ENCODE measurements at places on chromosomes 1 and 21.

DNA sequence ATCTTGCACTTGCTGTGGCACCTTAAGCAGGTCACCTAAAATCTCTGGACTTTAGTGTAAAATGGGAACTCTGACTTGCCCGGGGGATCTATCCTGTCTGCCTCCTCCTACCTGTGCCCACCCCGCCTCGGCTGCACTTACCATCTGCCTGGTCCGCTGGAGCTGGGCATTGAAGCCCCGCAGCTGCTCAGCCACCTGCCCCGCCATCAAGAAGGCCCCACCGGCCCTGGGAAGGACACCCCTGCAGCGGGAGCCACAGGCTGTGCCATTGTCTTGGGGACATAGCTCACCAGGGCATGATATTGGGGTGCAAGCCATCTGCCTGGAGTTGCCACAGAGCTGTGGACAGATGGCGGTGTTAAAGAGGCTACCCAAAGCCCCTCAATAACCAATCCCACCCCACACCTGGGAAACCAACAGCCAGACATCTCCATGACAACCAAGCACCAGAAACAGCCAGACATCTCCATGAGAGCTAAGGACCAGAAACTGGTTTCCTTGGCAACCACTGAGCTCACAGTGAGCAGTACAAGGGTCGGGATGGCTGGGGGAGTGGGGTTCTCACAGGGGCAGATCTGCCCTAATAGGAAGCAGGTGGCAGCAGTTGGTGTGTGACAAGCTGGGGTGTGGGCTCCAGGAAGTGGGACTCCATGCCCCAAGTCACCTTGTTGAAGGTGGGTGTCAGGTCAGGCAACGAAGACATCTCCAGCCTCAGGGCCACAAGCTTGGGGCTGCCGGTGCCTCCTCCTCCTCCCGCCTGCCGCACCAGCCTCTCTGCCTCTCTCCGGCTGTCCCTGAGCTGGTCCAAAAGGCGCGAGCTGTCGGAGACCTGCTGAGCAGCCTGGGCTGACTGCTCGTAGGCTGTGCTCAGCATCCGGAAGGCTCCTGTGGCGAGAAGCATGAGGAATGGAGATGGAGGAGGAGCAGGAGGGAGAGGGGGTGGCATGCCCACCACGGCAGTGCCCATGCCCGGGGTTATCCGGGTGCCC, 29.1 kb downstream of the LAMB3 start:
- DNase-seq = no peak

DNA sequence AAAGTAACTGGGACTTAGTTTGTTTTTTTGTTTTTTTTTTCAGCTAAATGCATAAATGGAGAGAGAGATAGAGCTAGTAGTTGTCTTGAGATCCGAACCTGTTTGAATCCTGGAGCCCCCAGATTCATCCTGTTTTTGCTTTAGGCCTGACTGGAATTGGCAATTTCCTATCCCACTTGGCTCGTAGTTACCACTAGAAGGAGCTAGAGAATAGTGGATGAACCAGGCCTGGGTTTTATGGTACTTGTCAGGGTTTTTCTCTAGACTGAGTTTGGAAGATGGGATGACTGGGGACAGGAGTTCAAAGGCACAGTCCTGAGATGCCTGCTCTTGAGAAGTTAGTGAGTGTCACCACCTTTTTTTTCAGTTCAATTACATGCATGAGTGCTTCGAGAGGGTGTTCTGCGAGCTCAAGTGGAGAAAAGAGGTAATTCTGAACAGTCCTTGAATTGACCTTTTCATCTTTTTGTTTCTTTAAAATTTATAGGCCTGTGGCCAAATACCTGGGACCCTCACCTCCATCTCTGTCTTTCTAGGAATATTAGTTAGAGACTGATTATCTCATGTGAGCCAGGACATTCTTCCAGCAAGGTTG, 23.4 kb downstream of the CELF3 start:
- no peak for DNase-seq

GRCh38 chr1:221801251-221801661, 59.4 kb upstream of the DUSP10 start:
- no peak for DNase-seq

GRCh38 chr1:223708001-223708359, 4.4 kb upstream of the CAPN2 start:
- no peak for DNase-seq

GRCh38 chr1:152806576-152806975, at the start of gene LCE1C:
Gene LCE1C, minus strand, starts transcription at chr1:152806651. Its CDS starts 1,173 bp downstream, at chr1:152805478.
- DNase-seq = no peak

DNA sequence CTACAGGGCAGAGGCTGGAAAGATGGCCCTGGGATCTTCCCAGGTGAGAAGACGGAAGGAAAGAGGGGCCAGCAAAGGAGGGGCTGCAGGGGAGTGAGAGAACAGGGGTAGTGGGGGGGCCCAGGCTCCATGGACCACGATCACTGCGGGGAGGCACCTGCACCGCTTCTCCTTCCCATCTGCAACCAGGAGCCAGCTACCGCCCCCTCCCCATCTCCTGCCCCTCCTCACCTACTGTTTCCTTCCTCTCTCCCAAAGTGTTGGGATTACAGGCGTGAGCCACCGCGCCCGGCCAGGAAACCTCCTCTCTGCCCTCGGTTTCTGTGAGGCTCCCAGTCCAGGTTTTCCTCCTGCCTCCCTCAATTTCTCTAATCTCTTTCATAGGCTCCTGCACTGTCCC, 19.4 kb downstream of the KIAA2013 start:
- no peak for DNase-seq

DNA sequence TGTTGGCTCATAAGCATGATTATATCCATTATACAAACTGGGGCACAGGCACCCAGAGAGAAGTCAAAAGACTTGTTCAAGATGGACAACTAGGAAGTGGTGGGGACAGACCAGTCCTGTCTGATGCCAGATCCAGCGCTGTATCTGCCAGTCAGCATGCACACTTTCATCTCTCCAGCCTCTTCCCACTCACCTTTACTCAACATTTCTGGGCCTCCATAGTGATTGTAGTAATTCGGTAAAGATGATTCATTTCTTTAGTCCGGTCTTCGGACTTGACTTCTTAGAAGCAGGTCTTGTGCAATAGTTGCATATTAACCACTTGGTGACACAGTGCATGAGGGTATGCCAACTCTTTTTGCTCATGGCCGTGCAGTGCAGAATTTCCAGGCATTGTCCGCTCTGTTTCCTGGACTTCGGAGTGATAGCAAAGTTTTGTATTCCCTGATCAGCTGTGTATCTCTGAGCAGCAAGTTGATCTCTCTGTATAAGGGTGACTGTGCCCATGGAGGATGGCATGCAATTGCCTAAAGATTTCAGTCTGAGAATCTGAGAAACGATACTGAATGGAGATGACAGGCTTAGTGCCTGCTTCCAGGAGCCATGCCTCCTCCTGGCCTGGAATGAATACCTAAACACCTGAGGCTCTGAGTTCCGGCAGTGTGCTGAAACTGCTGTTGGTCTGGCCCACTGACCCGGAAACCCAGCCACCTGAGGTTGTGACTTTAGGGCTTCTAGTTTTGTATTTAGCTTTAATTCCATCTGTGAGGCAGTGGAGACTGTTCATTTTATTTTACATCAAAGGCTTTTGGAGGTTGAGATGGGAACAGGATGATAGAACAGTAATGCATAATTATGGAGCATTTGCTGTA, 39.0 kb downstream of the GALNT2 start:
- no peak for DNase-seq

GRCh38 chr1:91700332-91700731, 185.6 kb downstream of the TGFBR3 start:
- no peak for DNase-seq

- no peak for DNase-seq
These were observed 96.8 kb downstream of the INTS7 start for GRCh38 chr1:211938561-211938997.

GRCh38 chr1:23957096-23957495, 2.5 kb upstream of the PNRC2 start:
- DNase-seq = no peak

DNA sequence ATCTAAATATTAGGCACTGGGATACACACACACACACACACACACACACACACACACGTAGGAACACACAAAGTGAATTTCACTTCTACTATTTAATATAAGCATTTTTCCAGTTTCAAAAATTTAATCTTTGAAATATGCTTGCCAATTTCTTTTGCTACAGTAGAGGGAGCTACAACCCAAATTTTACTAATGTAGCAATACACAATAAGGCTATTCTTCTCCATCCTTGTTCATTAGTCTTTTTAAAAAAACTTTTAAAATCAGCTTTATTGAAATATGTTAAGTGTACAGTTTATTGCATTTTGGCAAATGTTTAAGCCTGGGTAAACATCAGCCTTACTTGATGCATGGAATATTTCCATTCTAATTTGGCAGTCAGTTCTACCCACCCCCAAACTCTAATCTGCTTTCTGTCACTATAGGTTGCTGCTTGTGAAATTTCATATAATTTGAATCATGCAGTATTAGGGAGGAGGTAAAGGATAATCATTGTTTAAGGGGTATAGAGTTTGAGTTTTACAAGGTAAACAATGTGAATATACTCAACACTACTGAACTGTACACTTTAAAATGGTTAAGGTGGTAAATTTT, 93.0 kb upstream of the TENT5C start:
- no peak for DNase-seq

- DNase-seq = no peak
These were observed 13.6 kb downstream of the ACTL8 start for GRCh38 chr1:17768651-17769241.

GRCh38 chr1:209435654-209436566, 147.6 kb upstream of the CAMK1G start:
- DNase-seq = peak; percentile 34

- no peak for DNase-seq
These were observed 86.2 kb upstream of the ARHGAP29 start for GRCh38 chr1:94323311-94324177.

- DNase-seq = no peak
These were observed 86.8 kb downstream of the ADGRL2 start for GRCh38 chr1:81887421-81888144.

GRCh38 chr1:156949127-156949526, 28.7 kb downstream of the LRRC71 start:
- no peak for DNase-seq

GRCh38 chr1:117843791-117844190, 85.6 kb downstream of the GDAP2 start:
- no peak for DNase-seq

DNA sequence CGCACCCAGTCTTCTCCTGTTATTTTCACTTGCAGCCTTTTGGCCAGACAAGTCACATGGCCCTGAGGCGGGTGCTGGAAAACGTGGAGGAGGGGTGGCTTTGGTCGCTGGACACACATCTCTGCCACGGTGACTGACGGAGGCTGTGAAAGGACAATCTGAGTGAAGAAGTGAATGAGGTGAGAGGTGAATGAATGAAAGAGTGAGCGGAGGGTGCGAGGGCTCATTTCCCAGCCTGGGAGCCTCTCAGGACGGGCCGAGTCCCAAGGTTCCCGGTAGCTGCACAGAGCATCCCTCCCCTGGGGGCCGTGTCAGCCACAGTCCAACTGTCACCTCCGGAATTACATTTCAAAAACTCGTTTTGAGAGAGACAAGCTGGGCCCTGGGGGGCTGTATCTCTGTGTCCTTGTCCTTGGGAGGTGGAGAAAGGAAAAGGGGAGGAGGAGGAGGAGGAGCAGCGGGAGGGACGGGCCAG, 89.6 kb downstream of the UBIAD1 start:
- DNase-seq = no peak

DNA sequence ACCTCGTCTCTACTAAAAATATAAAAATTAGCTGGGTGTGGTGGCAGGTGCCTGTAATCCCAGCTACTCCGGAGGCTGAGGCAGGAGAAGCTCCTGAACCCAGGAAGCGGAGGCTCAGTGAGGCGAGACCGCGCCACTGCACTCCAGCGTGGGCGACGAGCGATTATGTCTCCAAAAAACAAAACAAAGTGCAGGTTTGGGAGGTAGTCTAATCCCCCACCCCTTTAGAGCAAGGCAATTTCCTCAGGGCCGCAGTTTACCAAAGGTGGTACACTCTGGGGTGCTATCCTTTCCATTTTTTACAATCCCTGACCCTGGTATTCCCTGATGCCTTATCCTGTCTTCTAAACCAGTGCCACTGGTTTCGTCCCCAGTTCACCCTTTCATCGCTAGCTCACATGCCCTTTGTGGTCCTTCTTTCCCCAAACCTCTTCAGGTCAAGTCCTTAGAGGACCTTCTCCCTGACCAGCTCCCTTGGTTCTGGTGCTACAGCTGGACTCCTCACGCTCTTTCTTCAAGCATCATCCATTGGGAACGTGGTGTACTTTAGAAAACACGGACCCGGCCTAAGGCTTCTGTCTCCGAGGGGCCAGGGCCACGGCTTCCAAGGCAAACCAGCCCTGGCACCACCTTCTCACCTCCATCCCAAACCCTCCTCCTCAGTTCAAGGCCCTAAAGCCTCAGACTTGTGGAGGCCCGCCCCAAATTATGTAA, 873 bp downstream of the IFT25 start:
- no peak for DNase-seq

DNA sequence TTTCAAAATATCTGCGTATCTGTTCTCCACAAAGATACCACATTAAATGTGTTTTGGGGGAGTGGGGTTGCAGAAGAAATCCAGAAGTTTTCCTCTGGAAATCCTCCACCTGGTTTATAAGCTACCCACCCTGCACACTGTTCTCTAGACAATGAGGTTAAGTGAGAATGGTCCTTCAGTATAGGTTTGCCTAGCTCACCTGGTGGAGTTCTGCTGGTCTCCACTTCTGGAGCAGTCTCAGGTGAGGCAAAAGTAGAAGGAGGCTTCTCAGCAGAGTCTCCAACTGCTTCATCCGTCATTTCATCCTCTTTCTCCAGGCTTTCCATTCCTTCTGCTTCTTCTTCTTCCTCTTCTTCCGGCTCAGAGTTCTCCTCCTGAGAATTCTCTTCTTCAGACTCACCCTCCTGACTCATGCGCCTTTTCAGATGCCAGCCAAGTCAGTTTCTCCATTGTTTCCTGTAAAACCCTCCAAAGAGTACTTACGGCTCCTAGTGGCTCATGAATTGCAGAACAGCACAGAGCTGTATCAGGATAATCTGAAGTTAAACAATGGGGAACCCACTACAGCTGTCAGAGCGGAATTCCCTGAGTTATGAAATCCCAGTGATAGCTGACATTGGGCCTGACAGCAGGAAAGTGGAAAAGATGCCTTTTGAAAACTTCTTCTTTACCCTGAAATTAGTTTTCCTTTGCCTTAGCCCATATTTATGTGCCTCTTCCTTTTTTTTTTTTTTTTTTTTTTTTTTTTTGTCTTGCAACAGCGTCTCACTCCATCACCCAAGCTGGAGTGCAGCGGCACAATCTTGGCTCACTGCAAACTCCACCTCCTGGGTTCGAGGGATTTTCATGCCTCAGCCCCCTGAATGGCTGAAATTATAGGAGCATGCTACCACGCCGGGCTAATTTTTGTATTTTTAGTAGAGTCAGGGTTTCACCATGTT, 38.5 kb downstream of the MSTO1 start:
- DNase-seq = no peak

GRCh38 chr1:115295904-115296696, 41.9 kb downstream of the NGF start:
- no peak for DNase-seq
